ENCODE measurements at places on chromosomes 2 and 18.

DNA sequence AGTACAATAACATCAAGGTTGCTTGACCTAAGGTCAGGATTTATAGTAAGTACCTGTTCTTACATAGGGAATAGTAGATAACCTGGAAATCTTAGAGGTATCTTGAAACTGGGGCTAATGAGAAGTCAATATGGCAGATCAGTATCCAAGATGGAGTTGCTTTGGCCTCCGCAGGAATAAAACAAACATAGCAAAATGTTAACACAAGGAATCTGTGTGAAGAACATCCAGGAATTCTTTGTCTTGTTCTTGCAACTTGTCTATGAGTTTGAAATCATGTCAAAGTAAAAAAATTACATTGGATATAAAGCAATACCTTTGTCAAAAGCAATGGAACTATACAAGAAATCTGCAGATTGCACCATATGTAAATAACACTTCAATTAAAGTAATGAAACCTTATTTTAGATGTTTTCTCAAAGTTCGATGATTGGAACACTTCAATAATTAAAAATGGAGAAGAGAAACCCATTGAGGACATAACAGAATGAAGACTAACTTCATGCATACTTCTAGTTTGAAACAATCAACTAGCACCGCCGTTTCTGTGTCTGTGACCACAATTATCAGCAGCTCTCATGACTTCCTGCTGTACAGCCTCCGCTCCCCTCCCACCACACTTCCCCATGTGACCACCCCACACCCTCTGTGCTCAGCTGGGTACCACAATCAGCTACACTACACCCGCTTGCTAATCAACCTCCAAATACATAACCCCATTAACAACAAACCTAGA is 27.6 kb downstream of the C2orf76 start:
- no peak for DNase-seq

DNA sequence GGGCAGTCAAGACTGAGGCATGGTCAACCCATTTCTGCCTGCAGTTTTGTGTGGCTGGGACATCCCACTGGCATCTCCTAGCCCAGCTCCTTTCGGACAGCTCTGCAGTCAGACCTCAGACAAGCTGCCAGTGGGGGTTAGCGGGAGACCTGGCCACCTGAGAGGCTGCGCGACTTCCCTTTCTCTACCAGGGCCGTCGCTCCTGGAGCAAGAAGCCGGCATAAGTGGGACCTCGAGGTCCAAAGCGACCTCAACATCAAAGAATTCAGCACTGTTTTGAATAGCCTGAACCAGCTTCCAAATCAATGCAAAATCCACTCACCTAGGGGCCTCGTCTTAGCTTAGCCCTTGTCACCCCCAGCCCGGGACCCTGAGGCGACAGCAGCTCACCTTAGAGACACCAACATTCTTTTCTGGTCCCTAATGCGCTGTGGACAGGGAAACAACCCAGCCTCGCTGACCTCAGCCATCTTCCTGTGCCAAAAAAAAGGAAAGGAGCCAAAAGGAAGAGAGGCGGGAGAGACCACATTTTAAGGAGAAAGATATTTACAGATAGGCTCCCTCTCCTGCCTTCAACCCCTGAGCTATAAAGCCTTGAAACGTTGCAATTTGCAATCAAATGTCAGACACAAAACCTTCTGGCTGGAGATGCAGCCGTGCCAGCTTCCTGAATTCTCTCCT is 81.2 kb downstream of the GFPT1 start:
- no peak for DNase-seq

- DNase-seq = no peak
Measured at GRCh38 chr2:164205347-164205746, 415.9 kb downstream of the GRB14 start.

DNA sequence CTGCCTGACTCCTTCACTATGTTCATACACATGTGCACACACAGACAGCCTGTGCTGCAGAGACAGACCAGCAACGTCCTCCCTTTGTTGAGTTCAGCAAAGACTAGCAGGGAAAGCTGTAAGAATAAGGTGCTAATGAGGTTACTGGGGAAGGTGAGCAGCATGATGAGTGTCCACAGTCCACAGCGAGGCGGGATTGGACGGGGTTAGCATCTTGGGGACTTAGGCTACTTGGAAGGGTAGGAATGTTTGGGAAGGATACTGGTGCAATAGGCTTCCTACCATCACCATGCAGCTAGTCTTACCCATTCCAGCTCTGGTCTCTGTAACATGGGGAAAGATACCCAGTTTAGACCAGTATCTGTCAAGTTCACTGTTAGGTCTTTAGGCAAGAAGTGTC is 41.9 kb downstream of the DPYSL5 start:
- DNase-seq = no peak

DNA sequence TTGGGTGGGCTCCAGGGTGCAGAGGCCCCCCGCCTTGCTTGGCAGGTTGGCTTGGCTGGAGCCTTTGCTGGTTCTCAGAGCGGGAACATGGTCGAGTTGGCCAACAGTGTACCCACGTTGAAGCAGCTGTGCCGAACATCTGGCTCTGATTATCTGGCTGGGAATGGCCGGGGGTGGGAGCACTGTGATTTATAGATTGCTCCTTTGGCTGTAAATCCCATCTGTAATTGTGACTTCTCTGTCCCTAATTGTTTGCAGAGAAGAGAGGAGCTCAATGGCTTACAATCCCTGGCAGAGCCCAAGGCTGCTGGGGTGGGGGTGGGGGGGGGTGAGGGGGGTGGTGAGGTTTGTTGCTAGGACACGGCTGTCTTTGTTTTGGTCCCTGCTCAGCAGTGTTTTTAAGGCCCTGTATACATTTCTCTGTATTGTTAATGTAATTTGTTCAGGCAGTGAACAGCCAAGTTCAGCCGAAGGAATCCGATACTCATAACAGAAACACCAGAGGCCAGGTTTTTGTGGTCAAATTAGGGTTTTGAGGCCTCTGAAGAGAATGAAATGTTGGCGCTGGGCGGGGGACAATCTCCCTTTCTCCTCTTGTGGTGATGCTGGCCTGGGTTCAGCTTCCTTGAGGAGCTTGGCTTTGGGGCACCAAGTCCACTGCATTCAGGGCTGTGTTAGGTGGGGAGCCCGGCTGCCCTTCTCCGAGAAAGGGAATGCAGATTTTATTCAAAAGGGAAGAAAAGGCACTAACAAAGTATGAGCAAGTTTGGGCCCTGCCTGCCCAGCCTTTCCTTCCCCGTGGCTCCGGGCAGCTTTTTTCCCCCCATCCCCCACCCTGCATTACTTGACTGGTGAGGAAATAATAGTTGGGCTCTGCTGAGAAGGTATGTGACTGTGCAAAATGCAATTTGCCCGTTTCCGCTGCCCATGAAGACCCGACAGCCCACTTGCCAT is 82.5 kb downstream of the TCF7L1 start:
- no peak for DNase-seq

- DNase-seq = no peak
Measured at GRCh38 chr2:127877626-127878025, 8.1 kb downstream of the AMMECR1L start.

- no peak for DNase-seq
Measured at GRCh38 chr2:119408221-119408619, 23.4 kb upstream of the TMEM37 start.

GRCh38 chr2:190726255-190726654 is 77.4 kb downstream of the NAB1 start:
- DNase-seq = no peak

DNA sequence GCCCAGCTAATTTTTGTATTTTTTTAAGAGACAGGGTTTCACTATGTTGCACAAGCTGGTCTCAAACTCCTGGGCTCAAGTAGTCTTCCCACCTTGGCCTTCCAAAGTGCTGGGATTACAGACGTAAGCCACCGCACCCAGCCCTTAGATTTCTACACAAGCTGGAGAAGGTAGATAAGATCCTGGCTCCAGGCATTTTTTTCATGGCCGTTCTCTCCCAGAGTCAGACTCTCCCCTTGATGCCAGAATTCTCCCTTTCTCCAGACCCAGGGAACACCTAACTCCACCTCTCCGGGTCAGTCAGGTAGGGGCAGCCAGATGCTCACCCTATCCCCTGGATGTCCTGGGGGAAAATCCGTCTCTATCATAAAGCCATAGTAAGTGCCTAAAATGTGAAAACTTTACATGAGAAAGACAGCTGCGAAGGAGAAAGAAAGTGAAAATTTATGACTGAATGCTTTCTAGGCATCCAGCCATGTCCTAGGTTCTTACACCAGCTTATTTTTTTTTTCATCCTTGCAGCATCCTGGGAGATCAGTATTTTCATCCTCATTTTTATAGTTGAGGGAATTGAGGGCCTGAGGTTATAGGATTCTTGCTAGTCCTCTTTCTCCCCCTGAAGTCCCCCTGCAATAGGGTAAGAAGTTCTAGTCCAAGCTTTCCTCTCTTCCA is 16.3 kb downstream of the SIX3 start:
- no peak for DNase-seq

DNA sequence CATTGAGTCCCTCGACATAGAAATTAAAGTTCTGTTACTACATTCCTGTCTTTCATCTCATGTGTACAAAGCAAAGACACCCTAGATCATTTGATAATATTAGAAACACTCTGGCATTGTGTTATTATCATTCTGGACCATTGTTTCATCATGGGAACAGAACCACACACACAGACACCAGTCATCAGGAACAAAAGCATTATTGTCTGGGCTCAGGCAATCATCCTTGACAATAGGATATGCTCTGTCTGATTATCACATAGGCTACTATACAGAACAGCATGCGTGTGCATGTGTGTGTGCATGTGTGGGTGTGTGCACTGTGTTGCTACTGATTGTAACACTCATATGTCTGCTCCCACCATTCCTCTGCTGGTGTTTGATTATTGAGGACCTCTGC is 242.5 kb downstream of the SH3BP4 start:
- no peak for DNase-seq

DNA sequence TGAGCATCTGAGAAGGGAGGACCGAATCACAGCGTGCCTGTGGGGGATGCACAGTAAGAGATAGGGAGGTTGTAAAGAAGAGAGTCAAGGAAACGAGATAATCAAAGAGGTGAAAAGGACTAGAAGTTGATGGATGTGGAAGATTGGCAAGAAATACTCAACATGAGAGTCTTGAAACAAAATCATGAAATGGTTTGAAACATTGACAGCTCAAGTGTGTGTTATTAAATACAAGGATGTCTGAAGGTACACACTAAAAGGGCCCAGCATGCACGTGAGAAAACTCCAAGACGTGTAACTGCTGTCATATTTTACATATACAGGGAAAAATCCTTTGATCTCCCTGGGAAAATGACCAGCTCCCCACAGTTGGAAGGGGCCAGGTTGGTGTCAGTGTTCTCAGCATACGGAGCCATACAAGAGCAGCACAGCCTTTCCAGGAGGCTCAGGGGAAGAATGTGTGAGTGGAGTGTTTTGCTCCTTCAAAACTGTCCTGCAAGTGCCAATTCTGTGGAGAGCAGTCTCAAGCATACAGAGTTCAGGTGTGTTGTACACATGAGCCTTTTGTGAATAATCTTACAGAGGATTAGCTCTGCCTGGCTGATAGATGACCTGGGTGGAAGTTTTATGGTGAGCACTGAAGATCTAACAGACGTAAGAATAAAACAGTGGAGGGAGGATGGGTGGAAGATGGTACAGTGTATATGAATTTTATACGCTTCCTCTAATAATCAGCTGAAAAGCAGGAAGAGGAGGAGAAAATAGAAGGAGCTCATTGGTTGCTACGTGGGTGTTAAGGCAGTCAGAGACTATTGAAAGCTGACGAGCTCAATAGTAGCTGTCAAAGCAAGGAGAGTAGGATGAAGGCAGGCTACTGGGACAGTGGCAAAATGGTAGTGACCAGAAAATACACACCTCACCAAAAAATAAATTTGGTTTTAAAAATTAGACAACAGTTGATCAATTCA is 126.8 kb downstream of the ATP9B start:
- no peak for DNase-seq

Data from NCI-H1417 treated with DMSO at 0.1 percent for 48 hours (cell line).